ENCODE measurements at places on chromosomes 7 and 10.

GRCh38 chr10:27536437-27536836 lies 32.3 kb downstream of the RAB18 start:
- no peak for DNase-seq

DNA sequence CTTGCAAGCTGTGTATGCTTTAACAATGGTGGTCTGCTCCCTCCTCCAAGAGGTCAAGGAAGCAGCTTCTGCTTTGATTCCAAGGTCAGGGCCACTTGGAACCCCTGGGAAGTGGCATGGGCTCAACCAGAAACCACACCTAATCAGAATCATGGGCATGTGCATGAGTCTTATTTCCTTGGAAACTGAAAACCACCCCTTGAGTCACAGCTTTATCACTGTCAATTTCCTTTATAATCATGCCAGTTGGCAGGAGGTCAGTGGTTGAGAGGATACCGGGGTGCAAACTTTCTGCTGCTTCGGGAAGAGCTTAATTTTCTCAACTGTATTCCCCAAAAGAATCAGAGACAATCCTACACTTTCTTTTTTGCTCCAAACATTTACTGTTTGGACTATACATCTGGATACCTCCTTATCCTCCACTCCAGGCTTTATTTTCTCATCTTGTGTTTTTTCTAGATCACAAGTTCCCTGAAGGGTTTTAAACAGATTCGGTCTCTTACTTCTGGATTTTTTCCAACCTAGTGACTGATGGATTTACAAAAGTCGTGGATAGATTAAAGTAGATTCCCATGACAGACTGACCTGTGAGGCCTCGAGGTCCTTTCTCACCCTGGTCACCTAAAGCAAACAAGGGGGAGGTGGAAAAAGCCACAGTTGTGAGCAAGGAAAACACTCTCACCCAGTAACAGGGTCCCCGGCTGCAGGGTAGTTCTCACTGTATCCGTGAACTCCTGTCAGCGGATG lies 36.0 kb downstream of the COL17A1 start:
- DNase-seq: no peak

- no peak for DNase-seq
Measured at GRCh38 chr10:48414778-48415177, 108.3 kb downstream of the MAPK8 start.

- no peak for DNase-seq
Measured at GRCh38 chr10:70492786-70493659, 14.5 kb downstream of the PALD1 start.

DNA sequence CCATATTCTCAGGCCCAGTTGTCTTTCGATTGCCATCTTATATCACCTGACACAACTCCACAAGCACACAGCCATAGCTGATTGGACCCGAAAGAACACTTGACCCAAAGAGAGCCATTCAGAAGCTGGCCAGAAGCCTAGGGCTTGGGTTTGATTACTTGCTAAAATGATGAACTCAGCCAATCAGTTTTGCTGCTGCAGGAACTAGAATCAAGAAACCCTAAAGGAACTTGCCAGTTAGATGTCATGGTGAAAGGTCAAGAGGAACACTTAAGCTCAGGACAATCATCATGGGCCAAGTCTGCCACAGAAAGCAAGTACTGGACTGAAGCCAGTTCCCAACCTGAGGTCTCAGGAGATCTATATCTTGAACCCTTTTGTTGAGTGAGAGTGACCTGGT lies 150.0 kb downstream of the SGMS1 start:
- DNase-seq: no peak

DNA sequence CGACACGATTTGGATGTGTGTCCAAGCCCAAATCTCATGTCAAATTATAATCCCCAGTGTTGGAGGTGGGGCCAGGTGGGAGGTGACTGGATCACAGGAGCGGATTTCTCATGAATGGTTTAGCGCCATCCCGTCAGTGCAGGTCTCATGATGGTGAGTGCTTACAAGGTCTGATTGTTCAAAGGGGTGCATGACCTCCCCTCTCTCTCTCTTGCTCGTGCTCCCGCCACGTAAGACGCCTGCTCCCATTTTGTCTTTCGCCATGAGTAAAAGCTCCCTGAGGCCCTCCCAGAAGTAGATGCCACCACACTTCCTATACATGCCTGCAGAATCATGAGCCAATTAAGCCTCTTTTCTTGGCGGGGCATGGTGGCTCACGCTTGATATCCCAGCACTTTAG lies 71.5 kb upstream of the NANOS1 start:
- no peak for DNase-seq

DNA sequence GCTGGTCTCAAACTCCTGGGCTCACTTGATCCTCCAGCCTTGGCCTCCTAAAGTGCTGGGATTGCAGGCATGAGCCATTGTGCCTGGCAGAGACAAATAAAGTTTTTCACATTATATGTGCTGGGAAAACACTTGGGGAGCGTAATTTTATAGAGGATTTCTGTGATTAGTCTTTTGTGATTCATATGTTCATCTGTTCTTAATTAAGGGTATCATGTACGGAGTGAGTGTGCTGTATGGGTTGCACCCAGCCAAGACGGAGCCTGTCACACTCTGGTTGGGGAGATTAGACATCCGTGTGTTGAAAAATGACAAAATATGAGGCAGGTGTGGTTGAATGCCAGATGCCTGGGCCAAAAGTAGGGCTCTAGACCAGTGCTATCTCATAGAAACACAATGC lies 10.3 kb downstream of the ADRB1 start:
- DNase-seq: no peak

DNA sequence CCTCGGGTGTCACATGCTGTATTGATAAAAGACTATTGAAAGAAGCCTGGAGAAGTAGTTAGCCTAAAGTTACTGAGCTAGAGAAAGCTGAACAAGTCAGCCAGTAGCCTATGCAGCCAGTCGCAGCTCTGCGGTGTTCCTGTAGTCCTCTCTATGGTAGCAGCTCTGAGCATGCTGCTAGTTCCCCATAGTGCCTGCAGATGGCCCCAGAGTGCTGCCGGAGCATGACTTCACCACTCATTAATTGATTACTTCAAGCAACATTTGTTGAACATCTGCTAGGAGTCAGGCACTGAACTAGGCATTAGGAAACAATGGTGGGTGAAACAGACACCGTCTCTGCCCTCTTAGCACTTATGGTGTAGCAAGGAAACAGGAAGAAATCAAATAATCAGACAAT lies 422.7 kb downstream of the SORCS3 start:
- no peak for DNase-seq

DNA sequence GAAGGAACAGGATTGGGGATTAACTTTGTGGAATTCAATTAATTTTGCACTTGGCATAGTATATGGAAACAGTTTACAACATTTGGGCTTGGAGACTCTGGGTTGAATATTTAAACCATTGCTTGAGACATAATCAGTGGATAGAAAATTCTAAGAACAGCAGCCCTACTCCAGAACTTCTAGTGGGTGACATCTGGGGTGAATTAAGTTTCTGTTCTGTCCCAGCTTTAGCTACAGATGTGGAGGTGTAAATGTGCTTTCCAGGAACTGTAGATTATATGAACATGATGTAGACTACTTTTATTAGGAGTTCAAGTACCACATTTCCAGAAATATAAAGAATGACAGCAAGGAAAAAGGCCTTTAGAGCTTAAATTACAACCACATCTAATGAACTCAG lies 51.9 kb upstream of the SKAP2 start:
- no peak for DNase-seq

- no peak for DNase-seq
Measured at GRCh38 chr7:977326-978048, 2.1 kb upstream of the COX19 start.

DNA sequence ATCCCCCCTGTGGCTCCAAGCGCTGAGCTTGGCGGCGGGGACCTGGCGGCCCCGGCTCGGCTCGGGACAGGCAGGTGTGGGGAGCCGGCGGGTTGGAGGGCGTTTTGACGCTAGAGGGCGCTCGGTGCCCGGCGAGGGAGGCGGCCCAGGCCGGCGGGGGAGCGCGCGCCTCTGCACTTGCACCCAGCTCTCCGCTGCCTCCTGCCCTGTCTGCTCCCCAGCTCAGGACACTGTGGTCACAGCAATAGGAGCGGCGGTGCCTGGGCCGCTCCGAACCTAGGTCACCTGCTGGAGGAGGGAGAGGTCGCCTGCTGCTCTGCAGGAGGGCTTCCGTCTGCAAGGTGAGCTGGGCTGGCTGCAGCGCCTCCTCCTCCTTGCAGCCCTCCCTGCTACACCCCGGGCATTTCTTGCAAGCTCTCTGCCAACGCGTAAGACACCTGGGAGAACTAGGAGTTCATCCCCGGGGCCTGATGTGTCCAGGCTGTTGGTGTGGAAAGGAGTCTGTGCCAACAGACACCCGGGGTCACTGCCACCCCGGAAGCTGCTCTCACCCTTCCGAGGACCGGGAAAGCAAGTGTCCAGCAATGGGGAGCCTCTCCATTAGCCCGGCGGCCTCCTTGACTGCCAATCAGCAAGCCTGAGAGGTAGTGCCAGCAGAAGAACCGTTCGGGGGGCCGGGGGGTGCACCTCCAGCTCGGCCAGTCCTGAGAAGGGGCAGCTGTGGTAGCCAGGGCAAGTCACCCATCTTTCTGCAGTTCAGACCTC lies 620.4 kb downstream of the GALNT17 start:
- DNase-seq: no peak

Data from natural killer cell treated with Interleukin-12 subunit alpha and Interleukin-12 subunit beta and Interleukin-15 and Interleukin-18, amount 100 ng/mL, for 72 hours (primary cell).